ENCODE measurements at places on chromosomes 7 and 10. TPM values are rescaled to one million over a fixed set of nuclear protein-coding genes. Genes with fewer than 3 reads are reported as not detected.

GRCh38 chr7:105330526-105330925, 58.2 kb downstream of the SRPK2 start:
- no peak overlapping the region for H3K4me3 ChIP-seq
- no peaks in the 10 kb centered on the region for H3K27me3 ChIP-seq
- no peak for DNase-seq

DNA sequence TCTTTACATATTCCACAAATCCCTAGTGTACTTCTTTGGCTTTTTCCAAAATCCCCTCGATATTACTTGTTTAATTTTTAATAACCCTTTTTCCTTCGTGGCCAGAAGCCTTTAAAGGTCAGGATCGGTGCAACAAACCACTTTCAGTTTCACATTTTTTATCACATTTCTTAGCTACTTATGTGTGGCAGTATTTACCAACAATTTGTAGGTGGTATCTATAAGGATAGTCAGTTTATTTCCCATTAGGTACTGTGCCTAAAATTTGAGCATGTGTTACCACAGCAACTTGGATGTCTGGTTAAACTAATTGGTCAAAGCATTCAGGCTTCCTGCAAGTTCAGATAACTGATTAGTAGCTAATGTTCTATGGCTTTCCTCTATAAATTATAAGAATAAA, 104.9 kb downstream of the CDK14 start:
- H3K4me1 ChIP-seq, result peaks cover 22% of the 10 kb centered on the region
- no peak overlapping the region for H3K27ac ChIP-seq
- DNase-seq, result peak; percentile 38
- peak overlapping the region; percentile 27 for H3K4me3 ChIP-seq
- H3K36me3 ChIP-seq, result no peaks in the 10 kb centered on the region

Gene IL15RA
- polyA plus RNA-seq, result 9.6 TPM

GRCh38 chr7:4274286-4274685, 407.8 kb upstream of the FOXK1 start:
- no peak overlapping the region for H3K4me3 ChIP-seq
- no peak overlapping the region for H3K27ac ChIP-seq
- no peaks in the 10 kb centered on the region for H3K27me3 ChIP-seq
- no peaks in the 10 kb centered on the region for H3K36me3 ChIP-seq

GRCh38 chr7:82109288-82109687, 334.3 kb downstream of the CACNA2D1 start:
- no peak overlapping the region for H3K27ac ChIP-seq
- H3K27me3 ChIP-seq, result no peaks in the 10 kb centered on the region

Gene AQP1
- not detected for polyA plus RNA-seq

GRCh38 chr10:3865565-3865964, 80.6 kb upstream of the KLF6 start:
- DNase-seq, result no peak
- no peaks in the 10 kb centered on the region for H3K27me3 ChIP-seq
- H3K27ac ChIP-seq, result no peak overlapping the region
- H3K4me3 ChIP-seq, result no peak overlapping the region

GRCh38 chr10:31072451-31072850, 40.8 kb upstream of the ZNF438 start:
- no peaks in the 10 kb centered on the region for H3K4me1 ChIP-seq
- H3K27ac ChIP-seq, result no peak overlapping the region
- no peak overlapping the region for H3K4me3 ChIP-seq
- H3K27me3 ChIP-seq, result no peaks in the 10 kb centered on the region
- no peak for DNase-seq

- H3K4me3 ChIP-seq, result no peak overlapping the region
- H3K27me3 ChIP-seq, result peaks cover 3% of the 10 kb centered on the region
- H3K36me3 ChIP-seq, result no peaks in the 10 kb centered on the region
- DNase-seq, result no peak
- H3K4me1 ChIP-seq, result no peaks in the 10 kb centered on the region
Observed at GRCh38 chr7:45295222-45295621, 137.6 kb downstream of the RAMP3 start.

- no peaks in the 10 kb centered on the region for H3K36me3 ChIP-seq
- H3K4me1 ChIP-seq, result peaks cover 57% of the 10 kb centered on the region
- H3K27me3 ChIP-seq, result no peaks in the 10 kb centered on the region
- H3K27ac ChIP-seq, result peak overlapping the region; percentile 71
Observed at GRCh38 chr7:37342688-37343471, 105.8 kb downstream of the ELMO1 start.

DNA sequence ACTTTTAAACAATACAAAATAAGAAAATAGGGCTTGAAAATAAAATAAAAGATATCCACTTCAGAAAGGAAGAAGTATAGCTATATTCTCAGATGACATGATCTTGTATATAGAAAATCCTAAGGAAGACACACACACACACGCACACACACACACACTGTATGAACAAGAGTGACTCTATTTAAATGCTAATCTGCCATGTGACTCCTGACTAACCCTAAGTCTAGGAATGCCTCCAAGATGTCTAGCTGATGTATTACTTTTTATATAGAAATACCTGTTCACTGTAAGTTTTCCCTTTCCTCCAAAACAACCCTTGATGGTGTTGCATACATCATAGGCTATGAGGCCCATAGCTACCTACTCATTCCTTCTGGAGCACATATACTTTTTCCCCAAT, 173.1 kb upstream of the LRRTM3 start:
- H3K27ac ChIP-seq, result no peak overlapping the region
- H3K27me3 ChIP-seq, result no peaks in the 10 kb centered on the region
- H3K36me3 ChIP-seq, result no peaks in the 10 kb centered on the region
- H3K4me1 ChIP-seq, result no peaks in the 10 kb centered on the region
- DNase-seq, result no peak
- no peak overlapping the region for H3K4me3 ChIP-seq

DNA sequence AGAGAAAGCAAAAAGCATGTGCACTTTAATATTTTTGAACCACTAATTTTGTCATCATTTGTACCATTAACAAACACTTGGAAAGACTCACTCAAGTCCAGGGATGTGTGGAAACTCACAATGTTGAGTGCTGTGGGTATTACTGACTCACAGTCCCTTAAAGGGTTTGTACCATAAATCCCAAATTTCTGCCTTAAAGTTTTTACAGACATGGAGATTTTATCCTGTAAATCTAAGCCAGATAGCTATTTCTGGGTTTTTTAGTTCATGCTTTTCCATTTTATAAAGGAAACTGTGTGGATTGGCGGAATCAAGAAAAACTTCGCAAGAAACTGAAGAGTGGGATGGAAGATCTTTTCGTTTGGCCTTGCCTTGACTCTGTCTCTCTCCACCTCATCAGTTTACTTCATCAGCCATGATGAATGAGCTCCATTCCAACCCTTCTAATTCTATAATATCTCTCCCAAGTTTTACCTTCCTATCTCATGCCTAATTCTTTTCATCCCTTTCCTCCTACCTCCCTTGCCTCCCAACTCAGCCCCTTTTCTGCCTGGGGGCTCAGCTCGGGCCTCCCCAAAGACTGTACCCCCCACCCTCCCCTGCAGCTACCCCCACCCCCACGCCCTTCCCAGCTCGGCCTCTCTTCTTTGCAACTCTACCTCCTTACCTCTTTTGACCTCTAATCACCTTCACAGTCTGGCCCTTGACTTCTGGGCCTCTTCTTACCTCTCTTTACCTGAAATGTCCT, 218.5 kb upstream of the MKLN1 start:
- no peak for DNase-seq
- peaks cover 60% of the 10 kb centered on the region for H3K4me1 ChIP-seq
- H3K27ac ChIP-seq, result no peak overlapping the region

Gene SKIDA1
- polyA plus RNA-seq, result 0.06 TPM

DNA sequence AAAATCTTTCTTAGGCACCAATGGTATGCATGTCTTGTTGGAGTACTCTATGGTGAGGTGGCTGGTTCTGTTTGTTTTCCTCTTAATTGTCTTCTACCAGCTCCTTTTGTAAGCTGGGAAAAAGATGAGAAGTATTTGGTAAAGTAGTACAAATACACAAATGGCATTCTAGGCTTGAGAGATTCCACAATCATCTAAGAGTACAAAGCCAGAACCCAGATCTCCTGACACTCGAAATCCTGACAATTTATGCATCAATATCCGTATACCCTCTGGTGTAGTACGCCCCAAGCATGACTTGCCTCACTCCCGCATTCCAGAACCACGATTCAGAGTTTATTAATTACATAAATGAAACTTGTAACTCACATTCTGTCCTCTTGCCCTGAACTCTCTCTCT, 43.5 kb downstream of the CDCA7L start:
- no peaks in the 10 kb centered on the region for H3K36me3 ChIP-seq
- peaks cover 19% of the 10 kb centered on the region for H3K4me1 ChIP-seq
- DNase-seq, result no peak
- no peak overlapping the region for H3K4me3 ChIP-seq

Gene NKX1-2
- not detected for polyA plus RNA-seq

DNA sequence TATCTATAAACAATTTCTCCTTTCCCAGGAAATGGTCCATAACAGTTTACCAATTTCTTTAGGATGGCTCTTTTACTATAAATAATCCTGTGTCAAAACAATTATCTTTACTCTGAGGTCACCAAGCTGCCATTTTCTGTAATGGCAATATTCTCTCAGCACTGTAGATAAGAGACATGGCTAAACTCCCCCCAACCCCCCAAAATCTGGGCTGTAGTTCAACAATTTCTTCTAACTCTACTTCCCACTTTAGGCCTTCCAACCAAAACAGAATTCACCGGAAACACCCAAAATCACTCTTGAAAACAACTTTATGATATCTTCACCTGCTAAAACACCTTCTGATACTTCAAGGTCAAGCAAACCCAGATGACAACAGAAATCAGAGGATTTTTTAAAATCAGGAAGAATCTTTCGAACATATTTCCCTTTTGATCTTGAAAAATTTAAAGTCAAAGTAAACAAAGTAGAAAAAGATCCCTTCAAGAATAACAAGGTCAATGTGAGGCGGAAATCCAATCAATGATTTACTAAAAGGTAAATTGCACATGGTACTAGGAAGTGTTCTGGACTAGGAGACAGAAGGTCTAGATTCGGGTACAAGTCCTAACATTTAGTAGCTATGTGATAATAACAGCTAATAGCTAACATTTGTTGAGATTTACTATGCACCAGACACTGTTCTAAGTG, 176.8 kb downstream of the CPEB3 start:
- H3K27ac ChIP-seq, result no peak overlapping the region
- no peaks in the 10 kb centered on the region for H3K4me1 ChIP-seq
- no peak for DNase-seq
- no peaks in the 10 kb centered on the region for H3K27me3 ChIP-seq

GRCh38 chr10:78805176-78805575, 263.6 kb upstream of the ZMIZ1 start:
- DNase-seq, result no peak
- no peak overlapping the region for H3K4me3 ChIP-seq
- H3K36me3 ChIP-seq, result no peaks in the 10 kb centered on the region
- H3K27ac ChIP-seq, result no peak overlapping the region
- H3K4me1 ChIP-seq, result no peaks in the 10 kb centered on the region

- H3K27ac ChIP-seq, result no peak overlapping the region
- no peak overlapping the region for H3K4me3 ChIP-seq
Observed at GRCh38 chr10:71504570-71504969, 107.8 kb downstream of the CDH23 start.

Gene OR6B1
- polyA plus RNA-seq, result not detected

DNA sequence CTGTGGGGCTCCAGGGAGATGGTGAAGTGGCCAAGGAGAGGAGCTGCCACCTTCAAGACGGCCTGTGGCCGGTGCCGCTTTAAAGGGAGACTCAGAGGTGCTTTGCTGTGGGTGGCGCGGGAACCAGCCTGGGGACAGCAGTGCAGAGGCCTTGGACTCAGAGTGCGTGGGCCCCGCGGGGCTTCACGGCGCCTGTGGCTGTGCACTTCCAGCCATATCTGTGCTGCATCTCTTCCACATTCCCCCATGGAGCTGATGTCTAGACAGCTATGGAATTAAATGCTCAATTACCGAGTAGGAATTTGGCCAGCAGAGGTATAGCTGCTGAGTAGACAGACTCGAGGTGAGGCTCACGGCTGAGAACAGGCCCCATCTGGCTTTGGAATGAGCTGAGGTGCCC, 41.7 kb downstream of the HTRA1 start:
- no peak overlapping the region for H3K4me3 ChIP-seq
- H3K27ac ChIP-seq, result no peak overlapping the region
- no peaks in the 10 kb centered on the region for H3K27me3 ChIP-seq

Gene LRRC17
- 1.4 TPM for polyA plus RNA-seq

All from B cell (primary cell).